ENCODE measurements at places on chromosomes 5 and 9. TPM values are rescaled to one million over a fixed set of nuclear protein-coding genes. Genes with fewer than 3 reads are reported as not detected.
A peak's percentile ranks its signal among the peaks of the same experiment; 100 is the strongest.

GRCh38 chr5:77643654-77644370 lies 5.3 kb upstream of the OTP start:
- DNase-seq = no peak

DNA sequence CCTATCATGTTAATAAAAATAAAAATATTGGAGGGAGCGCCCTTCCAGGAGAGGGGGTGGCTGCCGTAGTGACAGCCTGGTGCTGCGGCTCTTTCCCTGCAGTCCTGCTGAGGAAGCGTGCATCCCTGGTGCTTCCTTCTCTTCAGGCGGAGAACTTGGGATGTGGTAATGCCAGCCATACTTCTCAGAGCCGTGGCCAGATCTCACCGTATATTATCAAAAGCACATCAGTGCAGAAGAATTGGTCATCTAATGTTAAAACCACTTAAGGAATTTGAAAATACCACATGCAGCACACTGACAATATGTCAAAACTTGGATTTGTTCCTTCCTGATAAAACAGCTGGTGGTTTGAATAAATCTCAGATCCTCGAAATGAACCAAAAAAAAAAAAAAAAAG lies 17.7 kb downstream of the C9orf40 start:
- no peak for DNase-seq

The DDX4 gene
- not detected for total RNA-seq

DNA sequence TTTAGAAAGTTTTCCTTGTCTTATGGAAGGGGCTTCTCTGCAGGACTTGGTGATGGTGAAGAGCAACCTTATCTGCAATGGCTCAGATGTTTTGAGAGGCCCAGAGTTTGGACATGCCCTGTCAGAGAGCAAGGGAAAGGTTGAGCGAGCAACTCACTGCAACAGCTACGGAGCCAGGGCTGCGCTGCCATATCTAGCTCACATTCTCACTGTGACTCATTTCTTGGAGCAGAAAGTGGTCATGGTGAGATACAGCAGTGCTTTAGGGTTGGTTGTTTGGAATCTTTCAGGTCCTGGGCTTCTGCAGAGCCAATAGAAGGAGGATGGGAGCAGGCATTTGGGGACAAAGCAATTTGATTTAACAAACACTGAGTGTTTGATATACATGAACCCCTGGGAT lies 12.3 kb downstream of the GLRA1 start:
- DNase-seq = no peak

GRCh38 chr5:107300721-107301327 lies 369.9 kb downstream of the EFNA5 start:
- DNase-seq = no peak

DNA sequence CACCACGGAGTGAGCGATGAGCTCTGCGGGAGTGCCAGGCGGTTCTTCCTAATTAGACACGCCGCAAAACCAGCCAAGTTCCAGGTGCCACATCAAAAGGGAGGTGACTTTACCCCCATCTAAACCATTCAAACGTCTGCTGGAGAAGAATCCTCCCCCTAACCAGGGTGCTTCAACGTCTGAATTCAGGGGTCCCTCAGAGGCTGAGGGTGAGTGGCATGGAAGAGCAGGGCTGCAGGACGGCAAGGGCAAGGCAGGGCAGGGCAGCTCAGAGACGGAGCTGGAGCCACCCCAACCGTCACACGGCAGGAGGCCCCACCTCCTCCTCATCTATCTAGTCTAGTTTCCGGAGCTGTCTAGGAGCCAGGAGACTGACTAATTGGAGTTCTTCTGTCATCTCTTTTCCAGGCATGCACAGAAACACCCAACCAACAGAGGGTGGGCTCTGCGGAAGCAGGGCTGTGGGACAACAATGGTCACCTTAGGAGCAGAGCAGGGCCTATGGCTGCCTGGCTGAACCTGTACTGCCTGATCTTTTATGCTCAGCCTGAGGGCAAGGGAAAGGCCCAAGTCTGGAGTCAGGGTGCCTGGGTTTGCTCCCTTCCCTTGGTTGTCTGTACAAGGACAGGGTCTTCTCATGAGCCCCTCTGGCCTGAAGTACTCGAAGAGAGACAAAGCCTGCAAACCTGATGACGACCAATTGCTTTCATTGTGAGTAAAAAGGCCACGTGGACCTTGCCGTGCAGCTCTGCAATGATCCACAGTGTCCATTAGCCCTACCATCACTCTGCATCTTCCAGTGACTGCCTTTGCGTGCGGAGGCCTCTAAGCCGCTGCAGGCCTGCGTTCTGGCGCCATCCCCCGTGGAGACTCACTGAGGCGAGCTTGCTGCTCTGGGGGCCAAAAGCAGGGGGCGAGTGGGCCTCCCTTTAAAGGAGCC lies 81.0 kb upstream of the SLC25A51 start:
- DNase-seq = no peak

GRCh38 chr9:89591274-89592212 lies 13.3 kb upstream of the GADD45G start:
- no peak for DNase-seq

The LRRC70 gene
- total RNA-seq = 4.7 TPM

DNA sequence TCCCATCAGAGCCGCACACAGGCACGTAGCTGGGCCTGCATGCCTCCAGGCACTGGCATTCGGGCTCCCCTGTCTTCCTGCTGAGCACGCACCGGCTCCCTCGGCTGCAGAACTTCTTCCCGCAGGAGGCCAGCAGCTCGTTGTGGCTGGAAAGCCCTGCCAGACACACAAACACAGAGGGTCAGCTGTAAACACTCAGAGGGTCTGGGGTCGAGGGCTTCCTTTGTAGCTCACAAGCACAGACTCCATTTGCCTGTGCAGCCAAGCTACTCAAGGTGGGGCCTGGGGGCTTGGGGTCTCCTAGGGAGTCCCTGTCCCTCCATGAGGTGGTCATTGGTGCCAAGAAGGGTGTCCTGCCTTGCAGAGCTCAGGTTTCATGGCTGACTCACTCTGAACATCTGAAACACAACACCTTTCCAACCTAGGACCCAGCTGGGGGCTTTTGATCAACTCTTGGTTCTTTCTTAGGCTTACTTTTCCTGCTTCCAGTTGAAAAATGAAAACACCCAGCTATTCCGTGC lies 211.4 kb downstream of the FSTL4 start:
- no peak for DNase-seq

DNA sequence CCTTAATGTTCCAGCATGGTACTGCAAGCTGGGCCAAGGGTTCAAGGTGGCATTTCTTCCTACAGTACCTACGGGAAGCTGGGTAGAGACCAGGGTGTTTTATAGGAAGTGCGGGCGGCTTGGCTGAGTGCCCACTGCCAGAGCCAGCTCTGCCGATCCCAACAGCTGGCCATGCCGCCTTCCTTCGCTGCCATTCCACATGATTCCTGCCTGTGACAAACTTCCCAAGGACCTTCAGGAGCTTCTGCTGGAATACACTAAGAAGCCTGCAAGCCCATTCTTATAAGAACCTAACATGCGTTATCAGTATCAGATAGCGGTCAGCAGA lies 22.0 kb downstream of the MYO10 start:
- DNase-seq = peak; percentile 47

DNA sequence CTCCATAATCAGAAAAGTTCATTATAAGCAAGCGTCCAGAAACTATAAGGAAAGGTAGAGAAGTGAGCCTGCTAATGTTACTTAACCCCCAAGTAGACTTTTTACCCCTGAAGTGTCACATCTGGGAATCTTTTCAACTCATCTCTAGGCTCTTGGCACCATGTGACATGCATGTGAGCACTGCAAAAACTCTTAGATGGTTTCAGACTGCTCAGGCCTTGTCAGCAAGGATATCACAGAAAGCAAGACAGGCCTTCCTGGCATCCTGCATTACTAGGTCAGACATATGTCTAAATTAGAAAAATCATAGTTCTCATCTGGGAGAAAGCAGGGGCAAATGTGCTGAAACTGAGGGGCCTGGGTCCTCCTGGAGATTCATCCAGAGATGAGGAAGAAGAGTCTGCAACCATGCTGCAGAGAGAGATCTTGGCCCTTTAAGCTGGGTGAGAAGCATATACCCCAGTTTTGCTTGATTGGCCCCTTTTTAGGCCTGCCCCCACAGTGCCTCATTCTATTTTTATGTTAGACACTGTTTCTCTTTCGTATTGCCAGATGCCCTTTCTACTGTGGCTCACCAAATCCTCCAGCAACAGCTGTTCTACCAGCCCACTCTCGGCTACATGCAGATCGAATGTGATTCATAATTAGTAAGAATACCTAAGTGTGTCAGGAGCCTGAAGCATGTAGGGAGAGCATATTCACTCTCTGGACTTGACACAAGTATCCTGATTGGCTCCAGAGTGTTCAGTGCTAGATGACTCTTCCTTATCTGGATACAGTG lies 19.0 kb downstream of the TMEM8B start:
- DNase-seq = no peak

DNA sequence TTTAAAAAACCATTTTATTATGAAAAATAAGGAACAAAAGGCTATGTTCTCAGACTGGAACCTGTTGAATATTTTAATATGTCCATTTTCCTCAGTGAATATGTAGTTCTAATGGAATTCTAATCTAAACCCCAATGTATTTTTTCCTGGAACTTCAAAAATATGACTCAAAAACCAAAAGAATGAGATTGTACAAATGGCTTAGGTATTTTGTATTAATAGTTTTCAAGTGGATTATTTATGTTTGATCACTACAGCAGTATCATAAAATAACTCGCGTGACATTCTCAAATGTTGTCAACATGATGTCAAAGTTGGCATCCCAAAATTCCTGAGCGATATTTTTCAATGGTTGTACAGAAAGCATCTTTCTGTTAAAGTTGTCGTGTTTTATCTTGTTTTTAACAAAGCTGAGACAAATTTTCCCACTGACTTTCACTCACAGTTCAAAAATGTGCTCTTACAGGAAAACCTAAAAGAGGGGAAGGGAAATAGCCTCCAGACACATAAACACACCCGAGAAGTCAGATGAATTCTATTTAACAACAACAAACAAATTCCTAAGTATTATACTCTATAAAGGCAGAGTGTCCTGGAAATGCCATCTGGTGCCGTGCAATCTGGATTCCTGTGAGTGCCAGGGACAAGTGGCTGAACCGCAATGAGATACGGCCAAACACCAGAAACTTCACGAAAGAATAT lies 68.1 kb upstream of the TAS2R1 start:
- DNase-seq = no peak

The PCDHGA5 gene
- 6.0 TPM for total RNA-seq

- no peak for DNase-seq
Observed at GRCh38 chr5:44178414-44178813, 210.8 kb downstream of the FGF10 start.

DNA sequence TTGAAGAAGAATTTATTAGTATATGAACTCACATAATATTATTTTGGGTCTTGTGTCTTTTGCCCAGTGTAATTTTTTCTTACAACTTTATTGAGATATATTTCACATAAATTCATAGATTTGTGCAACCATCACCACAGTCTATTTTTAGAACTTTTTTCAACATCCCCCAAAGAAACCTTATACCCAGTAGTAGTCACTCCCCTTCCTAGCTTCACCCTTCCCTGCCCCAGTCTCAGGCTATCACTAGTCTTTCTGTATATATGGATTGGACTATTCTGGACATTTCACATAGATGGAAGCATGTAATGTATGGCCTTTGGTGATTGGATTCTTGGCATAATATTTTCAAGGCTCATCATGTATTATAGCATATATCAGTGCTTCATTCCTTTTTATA lies 67.8 kb downstream of the MAN2A1 start:
- no peak for DNase-seq

DNA sequence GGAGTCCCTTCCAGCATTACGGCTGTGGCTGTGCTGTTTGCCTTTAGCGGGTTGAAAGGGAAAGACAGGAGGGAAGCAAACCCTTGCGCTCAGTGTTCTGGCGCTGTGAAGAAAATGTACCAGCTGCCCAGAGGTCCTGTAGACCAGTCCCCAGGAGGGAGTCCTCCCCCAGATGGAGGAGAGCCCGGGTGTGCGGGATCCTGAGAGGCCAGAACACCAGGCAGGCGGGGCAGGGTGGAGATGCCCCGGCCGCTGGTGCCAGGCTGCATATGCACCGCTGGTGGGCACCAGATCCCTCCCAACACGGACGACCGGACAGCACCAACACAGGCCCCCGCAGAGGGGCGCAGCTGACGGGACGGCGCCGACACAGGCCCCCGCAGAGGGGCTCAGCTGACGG lies 37.2 kb upstream of the SLC9A3 start:
- DNase-seq = no peak

- DNase-seq = no peak
Observed at GRCh38 chr9:104276709-104277245, 182.7 kb downstream of the SMC2 start.

The TAF11L8 gene
- total RNA-seq = not detected

- DNase-seq = no peak
Observed at GRCh38 chr9:109993250-109993978, 213.4 kb downstream of the PALM2AKAP2 start.

GRCh38 chr9:88628811-88629210 lies 93.8 kb downstream of the NXNL2 start:
- DNase-seq = no peak

The GABRA6 gene
- total RNA-seq = not detected

GRCh38 chr9:92655896-92656536 lies 13.9 kb downstream of the IPPK start:
- DNase-seq = no peak
